ENCODE measurements at places on chromosomes 2 and 18. TPM values are rescaled to one million over a fixed set of nuclear protein-coding genes. Genes with fewer than 3 reads are reported as not detected.

Gene RGPD3
- total RNA-seq: 0.44 TPM

Gene FAM161A
- total RNA-seq: 6.1 TPM

Gene TPRKB
- total RNA-seq: 18.4 TPM

Gene C2orf78
- not detected for total RNA-seq

- no peak for DNase-seq
- H3K36me3 ChIP-seq: no peaks in the 10 kb centered on the region
- peaks cover 7% of the 10 kb centered on the region for H3K4me1 ChIP-seq
- no peak overlapping the region for H3K4me3 ChIP-seq
Observed at GRCh38 chr18:9987931-9988330, 74.1 kb downstream of the VAPA start.
